ENCODE measurements at places on chromosomes 4 and X.
A peak's percentile ranks its signal among the peaks of the same experiment; 100 is the strongest.

- no peak for DNase-seq
Measured at GRCh38 chrX:8484360-8484949, 19.8 kb downstream of the VCX3B start.

DNA sequence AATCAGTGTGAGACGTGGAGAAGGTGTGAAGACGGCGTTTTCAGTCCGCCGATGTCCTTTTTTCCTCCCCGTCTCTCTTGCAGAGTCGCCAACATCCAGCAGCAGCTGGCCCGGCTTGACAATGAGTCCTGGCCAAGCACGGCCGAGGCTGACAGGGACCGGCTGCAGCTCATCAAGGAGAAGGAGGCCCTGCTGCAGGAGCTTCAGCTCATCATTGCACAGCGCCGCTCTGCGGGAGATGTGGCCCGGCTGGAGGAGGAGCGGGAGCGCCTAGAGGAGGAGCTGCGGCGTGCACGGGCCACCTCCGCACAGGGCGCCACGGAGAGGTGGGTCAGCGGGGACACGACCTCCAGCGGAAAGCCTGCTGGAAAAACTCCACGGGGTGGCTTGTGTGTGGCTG lies 47.1 kb upstream of the CLCN4 start:
- DNase-seq: no peak

GRCh38 chr4:2363056-2363721 lies 55.3 kb downstream of the ZFYVE28 start:
- DNase-seq: no peak

DNA sequence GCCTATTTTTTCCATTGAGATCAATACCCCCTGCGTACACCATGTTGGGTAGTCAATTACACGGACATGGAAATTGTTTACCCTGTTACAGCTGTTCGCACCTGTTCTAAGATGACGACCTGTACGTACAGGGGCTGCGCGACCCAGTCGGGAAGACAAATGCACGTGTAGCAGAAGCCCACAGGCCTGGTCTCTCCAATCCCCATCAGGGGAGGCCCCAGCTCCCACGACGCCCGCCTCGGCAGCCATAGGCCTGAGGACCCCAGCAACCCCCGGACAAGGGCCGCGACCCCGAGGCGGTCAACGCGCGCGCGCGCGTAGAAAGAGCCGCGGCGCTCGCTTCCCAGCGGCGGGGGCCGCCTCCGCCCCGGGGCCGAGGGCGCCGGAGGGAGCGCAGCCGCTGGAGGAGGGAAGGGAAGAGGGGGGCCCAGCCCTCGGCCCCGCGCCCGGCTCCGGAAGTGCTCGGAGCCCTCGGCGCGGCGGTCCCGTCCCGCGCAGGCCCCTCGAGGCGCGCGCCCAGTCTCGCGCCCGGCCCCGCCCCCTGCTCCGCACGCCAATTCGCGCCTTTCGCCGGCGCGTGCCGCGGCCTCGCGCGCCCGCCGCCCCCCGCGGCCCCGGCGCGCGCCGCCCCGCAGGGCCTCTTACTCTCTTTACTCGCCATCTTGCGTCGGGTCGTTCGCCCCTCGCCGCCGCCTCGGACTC lies 618 bp downstream of the RBBP7 start:
- peak; percentile 2 for DNase-seq

GRCh38 chr4:114028071-114028470 lies 48.6 kb upstream of the ARSJ start:
- no peak for DNase-seq

- DNase-seq: no peak
Measured at GRCh38 chr4:31923634-31924033, 1203.5 kb downstream of the PCDH7 start.

DNA sequence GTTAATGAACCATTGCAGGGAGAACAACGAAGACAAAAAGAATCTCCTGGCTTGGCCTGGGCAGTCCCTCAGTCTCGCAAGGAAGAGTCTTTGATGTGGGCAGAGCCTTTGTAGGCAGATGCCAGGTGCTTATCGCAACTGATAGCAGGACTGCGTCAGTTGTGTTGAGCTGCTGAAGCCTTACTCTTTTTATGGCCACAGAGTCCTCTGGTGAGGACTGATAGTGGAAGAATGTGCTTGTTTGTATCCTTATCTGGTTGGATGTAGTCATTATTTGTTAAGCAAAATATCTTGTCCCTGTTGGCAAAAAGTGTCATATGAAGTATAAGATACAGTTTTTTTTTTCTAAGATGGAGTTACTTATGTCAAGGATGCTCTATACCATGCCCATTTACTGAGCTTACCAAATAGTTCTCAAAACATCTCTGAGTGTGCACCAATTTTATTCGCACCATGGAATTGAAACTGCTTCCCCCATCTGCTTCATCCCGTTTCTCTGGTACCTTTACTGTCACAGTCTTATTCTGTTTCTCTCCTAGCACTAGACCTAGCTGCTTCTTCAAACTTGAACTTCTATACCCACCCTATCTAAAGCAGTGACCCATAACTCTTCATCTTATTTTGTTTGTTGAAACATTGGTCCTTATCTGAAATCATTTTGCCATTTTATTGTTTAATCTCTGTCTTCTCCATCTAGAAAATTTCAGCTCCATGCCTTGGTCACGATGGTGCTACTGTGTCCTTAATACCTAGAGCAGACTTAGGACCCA lies 47.0 kb upstream of the SPRY1 start:
- DNase-seq: no peak

DNA sequence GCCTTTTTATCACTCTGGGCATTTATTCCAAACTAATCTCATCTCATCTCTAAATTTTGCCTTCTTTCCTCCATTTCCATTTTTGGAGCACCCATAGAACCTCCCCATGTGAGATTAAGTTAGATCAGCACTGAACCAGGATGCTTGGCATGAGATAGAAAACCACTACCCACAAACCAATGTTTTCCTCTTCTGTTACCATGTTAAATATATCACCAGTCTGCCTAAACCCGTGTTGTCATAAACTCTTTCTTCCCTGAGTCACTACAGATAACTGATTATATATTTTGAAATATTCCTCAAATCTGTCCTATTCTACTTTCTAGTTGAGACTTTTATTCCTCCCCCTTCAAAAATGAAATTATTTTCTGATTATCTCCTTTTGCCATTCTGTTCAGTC lies 37.6 kb downstream of the GABRB1 start:
- no peak for DNase-seq

- DNase-seq: peak; percentile 66
Measured at GRCh38 chr4:83109480-83110222, 4.9 kb downstream of the PLAC8 start.

DNA sequence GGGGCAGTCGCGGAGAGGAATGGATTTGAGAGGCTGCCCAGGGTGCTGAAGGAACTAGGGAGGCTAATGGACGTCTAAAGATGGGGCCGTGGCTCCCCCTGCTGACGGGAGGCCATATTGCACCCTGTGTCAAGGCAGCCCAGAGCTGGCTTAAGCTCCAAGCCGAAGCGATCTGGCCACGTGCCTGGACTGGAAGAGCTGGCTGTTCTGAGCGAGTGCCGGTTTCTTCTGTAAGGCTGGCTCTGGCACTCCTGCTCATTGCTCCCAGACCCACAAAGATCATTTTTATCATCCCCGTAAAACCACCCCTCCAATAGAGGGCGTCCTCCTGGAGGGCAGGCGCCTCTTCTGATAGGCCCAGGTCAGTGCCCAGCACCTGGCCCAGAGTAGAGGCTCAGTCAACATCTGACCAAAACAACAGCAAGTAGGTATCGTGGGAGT lies 5.6 kb downstream of the PNCK start:
- DNase-seq: peak; percentile 79

GRCh38 chrX:151704041-151704663 lies 8.9 kb downstream of the PRRG3 start:
- DNase-seq: no peak

GRCh38 chrX:2550328-2551020 lies 49.7 kb upstream of the DHRSX start:
- no peak for DNase-seq

DNA sequence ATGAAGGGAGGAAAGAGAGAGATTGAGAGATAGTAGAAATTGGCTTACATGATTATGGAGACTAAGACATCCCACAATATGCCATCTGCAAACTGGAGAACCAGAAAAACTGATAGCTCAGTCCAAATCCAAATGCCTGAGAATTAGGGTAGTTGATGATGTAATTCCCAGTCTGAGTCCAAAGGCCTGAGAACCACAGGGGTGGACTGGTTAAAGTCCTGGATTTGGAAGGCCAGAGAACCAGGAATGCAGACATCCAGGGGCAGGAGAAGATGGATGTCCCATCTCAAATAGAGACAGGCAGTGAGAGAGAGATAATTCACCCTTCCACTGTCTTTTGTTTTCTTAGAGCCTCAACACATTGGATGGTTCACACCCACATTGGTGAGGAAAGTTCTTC lies 345.7 kb upstream of the SPANXN4 start:
- DNase-seq: no peak
